Cardiac septum (tissue), 1 donor: ENCODE measurements at places on chromosomes 5 and 9. TPM values are rescaled to one million over a fixed set of nuclear protein-coding genes. Genes with fewer than 3 reads are reported as not detected.

IFNB1 gene
- total RNA-seq: not detected

ACTBL2 gene
- not detected for total RNA-seq

NR2F1 gene
- 0.73 TPM for total RNA-seq

BHMT gene
- not detected for total RNA-seq

FOXI1 gene
- total RNA-seq: not detected

ADAMTSL1 gene
- total RNA-seq: 2.1 TPM

TLX3 gene
- total RNA-seq: not detected

ADAMTSL2 gene
- total RNA-seq: 9.6 TPM

ANXA2R gene
- 1.2 TPM for total RNA-seq

KCNIP1 gene
- 0.57 TPM for total RNA-seq

F2RL2 gene
- 3.4 TPM for total RNA-seq

STXBP1 gene
- total RNA-seq: 46.6 TPM

REEP2 gene
- 10.8 TPM for total RNA-seq

FNBP1 gene
- total RNA-seq: 22.6 TPM

ZNF367 gene
- total RNA-seq: 2.1 TPM

C9orf78 gene
- 30.7 TPM for total RNA-seq

ZNF454 gene
- total RNA-seq: 1.7 TPM

PCDHGC5 gene
- total RNA-seq: 6.1 TPM

TPPP gene
- total RNA-seq: 7.3 TPM

ADRA1B gene
- total RNA-seq: 4.9 TPM

SPINK13 gene
- not detected for total RNA-seq

GOLGA1 gene
- total RNA-seq: 22.1 TPM

NME5 gene
- 2.0 TPM for total RNA-seq

GABRA1 gene
- total RNA-seq: not detected

EXOSC2 gene
- 12.7 TPM for total RNA-seq

OTP gene
- not detected for total RNA-seq

SIT1 gene
- not detected for total RNA-seq

OCLN gene
- total RNA-seq: 0.51 TPM

IZUMO3 gene
- total RNA-seq: not detected

PPP6C gene
- total RNA-seq: 32.5 TPM

BSPRY gene
- total RNA-seq: 1.7 TPM

CTNND2 gene
- total RNA-seq: 41.3 TPM

INSL4 gene
- not detected for total RNA-seq

PRRT1B gene
- total RNA-seq: not detected

TGFBI gene
- 46.9 TPM for total RNA-seq

EQTN gene
- total RNA-seq: not detected

C9orf153 gene
- not detected for total RNA-seq

TMED9 gene
- total RNA-seq: 94.9 TPM

REEP5 gene
- 119 TPM for total RNA-seq
